Lung (tissue), 17 donors: ENCODE measurements at places on chromosomes 1 and 21.

GRCh38 chr1:160708118-160708517 lies 3.5 kb downstream of the CD48 start:
- no peak for DNase-seq

GRCh38 chr21:36765229-36765628 lies 66.3 kb downstream of the SIM2 start:
- no peak for DNase-seq

DNA sequence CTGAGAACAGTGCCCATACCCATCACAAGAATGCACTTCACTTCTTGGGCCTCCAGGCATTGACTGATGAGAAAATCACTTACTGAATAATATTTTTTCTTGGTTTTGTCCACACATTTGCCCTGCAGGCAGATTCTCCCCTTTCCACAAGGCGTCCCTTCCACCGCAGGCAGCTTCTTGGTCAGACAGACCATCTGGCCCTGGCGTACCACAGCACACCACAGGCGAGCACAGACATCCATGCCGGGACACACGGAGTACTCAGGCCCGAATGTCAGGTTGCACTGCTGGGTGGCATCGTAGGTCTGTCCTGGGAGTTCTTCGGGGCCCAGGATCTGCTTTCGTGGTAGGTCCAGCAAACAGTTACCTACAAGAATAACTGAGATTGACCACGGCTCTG lies 32.5 kb downstream of the ADAMTS5 start:
- DNase-seq: no peak

DNA sequence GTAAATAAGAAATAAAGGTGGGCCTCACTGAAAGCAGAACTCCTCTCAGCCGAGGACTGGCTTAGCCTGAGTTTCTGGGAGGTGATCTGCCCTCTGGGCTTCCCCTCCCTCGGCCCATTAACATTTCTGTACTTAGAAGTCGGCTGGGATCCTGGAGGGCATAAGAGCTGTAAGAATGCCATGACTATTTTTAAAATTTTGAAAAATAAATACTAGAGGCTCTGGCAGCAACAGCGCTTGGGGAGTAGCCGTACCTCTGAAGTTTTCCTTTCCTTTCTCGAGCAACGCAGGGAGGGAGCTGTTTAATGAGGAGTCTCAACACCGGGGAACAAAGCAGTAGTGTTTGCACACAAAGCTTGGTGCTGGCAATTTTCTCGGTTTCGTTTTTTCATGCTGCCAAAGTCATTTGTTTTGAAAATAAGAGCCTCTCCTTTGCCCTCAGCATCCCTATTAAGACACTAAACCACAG lies 498.7 kb downstream of the SMYD3 start:
- DNase-seq: peak; percentile 64

- DNase-seq: no peak
These were observed 30.2 kb downstream of the TTC39A start for GRCh38 chr1:51299981-51300670.

- no peak for DNase-seq
These were observed 41.0 kb downstream of the TP73 start for GRCh38 chr1:3693321-3693720.

DNA sequence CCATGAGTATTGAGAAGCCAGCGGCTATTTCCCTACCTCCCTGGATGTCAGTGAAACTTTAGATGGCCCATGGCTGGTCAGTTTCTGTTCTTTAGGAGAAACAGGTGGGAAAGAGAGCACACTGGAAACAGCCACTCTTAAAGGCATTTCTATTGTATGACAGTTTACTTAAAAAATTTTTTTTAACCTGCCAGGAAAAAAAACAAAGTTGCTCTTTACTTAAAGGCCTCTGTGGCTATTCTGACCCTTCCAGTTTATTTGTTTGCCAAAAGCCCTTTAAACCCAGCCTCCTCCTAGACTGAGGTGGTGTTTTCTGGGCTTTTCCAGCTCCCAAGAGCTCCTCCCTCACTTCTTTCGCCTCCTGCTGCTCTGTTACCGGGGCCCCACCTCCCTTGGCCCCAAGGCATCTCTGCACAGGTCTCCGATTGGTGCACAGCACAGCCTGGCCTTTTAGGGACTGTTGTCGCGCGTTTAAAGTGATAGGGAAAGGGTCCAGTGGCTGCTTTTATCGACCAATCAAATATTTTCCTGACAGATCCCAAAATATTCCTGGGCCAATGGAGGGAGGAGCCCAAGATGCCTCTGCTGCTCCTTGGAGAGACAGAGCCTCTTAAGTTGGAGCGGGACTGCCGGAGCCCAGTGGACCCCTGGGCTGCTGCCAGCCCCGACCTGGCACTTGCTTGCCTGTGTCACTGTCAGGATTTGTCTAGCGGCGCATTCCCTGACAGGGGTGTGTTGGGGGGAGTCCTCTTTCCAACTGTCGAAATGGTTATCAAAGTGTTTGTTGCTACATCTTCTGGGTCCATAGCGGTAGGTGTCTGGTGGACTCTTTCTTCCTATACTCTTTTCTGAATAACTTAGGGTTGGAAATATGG lies at the start of gene SH3BGR:
TSS of gene SH3BGR (plus strand) at position 639 of the 875 bp plus-strand sequence. CDS start at position 766, 127 bp downstream.
- DNase-seq: peak; percentile 43

GRCh38 chr21:35225573-35225972 lies 176.5 kb upstream of the RUNX1 start:
- DNase-seq: no peak

GRCh38 chr1:154609398-154610380 lies 1.7 kb upstream of the ADAR start:
- no peak for DNase-seq

GRCh38 chr1:150558303-150558704 lies 9.1 kb downstream of the ADAMTSL4 start:
- no peak for DNase-seq
